ENCODE measurements at places on chromosomes 7 and 10.

DNA sequence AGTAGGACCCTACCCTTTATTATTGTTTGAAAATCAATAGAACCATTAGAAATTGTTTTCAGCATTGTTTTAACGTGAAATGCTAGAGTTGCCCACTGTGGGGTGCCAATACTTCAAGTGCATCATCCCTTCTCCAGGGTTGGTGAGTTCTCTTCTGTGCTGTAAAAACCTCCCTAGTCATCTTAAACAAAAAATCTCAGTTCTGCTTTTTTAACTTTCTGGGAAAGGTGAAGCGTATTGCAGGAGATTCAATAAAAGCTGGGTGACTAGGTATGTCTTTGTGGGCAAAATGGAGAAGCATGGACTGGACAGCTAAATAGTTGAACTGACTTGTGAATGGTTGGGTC, 699.1 kb downstream of the SUGCT start:
- peak; percentile 10 for DNase-seq

- no peak for DNase-seq
Measured at GRCh38 chr7:88363249-88363648, 56.6 kb upstream of the STEAP4 start.

DNA sequence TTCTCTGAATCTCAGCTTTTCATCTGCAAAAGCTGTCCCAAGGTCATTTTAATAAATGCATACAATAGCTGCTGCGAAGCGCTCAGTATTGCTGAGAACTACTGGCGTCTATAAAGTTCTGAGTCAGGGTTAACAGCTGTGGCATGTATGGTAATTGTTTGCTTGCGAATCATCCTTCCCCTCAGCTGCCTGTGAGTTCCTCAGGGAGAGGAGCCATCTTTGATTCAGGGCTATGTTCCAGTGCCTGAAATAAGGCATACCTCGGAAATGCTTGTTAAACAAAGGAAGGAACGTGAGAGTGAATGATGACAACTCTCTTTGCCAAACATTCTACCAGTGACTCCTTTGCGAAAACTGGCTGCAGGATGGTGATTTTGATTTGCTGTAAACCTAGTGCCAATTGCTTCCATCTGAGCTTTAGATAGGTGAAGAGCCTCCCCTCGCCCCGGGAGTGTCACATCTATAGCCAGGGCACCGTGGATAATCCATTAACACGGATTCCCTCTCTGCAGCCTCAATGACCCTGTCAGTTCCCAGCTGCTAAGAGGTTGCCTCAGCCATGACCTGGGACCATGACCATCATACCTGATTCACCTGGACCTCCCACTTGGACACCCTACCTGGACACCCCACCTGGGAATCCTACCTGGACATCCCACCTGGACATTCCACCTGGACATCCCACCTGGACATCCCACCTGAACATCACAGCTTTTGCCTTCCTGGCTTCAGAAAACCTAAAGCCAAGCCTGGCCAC, 39.6 kb downstream of the GPRIN2 start:
- DNase-seq, result peak; percentile 18

- no peak for DNase-seq
Measured at GRCh38 chr10:132232023-132232951, 45.5 kb downstream of the DPYSL4 start.

- DNase-seq, result no peak
Measured at GRCh38 chr10:45581582-45582385, 90.8 kb downstream of the ZFAND4 start.

- no peak for DNase-seq
Measured at GRCh38 chr7:2096692-2097387, 135.9 kb downstream of the MAD1L1 start.

DNA sequence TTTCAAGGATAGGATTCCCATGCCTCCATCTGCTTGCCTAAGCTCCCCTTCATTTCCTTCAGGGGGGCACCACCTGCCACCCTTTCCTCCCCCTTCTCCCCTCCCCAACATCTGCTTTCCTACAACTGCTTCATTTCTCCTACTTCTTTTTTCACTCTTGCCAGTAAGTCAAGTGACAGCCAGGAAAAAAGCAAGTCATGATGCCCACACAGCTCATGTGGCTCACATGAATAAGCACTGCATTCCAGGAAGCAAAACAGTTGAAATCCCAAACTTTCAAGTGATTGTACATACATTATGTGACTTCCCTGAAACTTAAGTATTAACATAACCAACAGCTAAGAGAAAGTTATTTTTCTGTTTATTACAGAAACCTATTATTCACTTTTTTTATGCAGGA, 78.6 kb downstream of the TNS3 start:
- no peak for DNase-seq

- no peak for DNase-seq
Measured at GRCh38 chr10:23884670-23885069, 324.3 kb upstream of the KIAA1217 start.

GRCh38 chr10:62021128-62021665, 119.7 kb downstream of the ARID5B start:
- no peak for DNase-seq

GRCh38 chr7:20541608-20542349, 73.7 kb upstream of the ABCB5 start:
- no peak for DNase-seq

DNA sequence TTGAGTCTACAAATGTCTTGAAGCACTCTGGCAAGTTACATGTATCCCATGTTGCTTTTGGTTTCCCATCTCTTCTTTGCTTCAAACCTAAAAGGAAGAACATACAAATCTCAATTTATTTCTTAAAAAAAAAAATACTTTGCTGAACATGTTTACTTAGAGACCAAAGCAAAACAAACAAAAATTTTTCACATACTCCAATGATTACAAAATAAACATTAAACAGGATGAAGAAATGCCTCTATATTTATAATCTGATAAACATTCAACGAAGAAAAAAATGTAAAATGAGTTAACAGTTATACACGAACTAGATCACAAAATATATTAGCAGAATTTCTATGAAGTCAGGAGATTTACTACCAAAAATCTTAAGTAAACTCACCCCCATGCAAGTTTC, 31.3 kb downstream of the FAM204A start:
- no peak for DNase-seq

DNA sequence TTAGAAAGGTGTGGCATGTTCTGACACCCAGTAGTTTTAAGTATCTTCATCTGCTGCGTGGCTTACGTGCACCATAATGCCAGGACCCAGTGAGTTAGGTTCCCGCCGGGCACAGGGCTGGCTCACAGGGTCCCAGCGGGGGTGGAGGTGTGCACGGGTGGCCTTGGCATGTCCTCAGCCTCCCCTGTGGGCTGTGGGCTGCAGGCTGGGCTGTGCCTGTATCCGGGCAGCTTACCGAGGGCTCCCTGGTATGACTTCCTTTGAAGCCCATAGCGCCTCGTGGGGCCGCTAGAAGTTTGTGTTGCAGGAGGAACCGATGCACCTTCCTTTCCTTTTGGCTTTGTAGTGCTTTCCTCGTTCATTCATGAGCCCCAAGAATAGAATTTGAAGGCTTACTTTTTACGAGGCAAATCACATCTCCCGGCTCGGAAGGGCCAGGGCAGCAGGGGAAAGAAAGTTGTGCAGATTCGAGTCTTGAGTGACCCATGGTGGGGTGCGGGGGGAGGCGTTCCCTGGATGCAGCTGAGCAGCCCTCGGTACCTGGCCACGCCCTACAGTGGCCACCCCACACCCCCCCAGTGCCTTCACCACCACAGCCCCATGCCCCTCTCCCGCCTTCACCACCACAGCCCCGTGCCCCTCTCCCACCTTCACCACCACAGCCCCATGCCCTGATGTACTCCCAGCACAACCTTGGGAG, 113.2 kb downstream of the WDR37 start:
- no peak for DNase-seq

DNA sequence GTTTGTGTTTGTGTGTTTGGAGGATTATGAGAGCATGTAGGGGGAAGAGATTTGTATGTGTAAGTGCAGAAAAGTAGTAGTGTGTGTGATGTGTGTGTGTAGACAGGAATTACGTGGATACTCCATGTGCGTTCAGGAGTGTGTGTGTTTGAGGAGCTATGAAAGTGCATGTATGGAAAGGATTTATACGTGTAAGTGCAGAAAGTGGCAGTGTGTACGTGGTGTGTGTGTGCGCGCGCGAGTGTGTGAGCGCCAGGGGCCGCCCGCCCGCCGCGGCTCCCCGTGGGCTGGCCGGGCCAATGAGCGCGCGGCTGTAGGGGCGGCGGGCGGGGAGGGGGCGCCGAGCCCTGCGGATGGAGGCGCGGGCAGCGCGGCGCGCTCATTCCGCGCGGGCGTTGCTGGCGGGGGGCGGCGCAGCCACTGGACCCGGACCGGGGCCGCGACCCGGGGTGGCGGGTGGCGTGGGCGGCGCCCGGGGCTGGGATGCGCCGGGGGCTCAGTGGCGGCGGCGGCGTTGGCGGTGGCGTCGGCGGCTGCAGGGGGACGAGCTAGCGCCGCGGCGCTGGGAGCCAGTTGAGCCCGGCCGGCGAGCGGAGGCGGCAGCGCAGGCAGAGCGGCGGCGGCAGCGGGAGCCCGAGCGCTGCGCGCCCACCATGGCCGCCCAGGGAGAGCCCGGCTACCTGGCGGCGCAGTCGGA, at the start of gene BICC1:
Gene BICC1 (plus strand): TSS at position 382 of the 697 bp plus-strand sequence. CDS start 272 bp downstream, at position 654.
- peak; percentile 5 for DNase-seq

- no peak for DNase-seq
Measured at GRCh38 chr7:151231080-151231479, 1.2 kb upstream of the CHPF2 start.

DNA sequence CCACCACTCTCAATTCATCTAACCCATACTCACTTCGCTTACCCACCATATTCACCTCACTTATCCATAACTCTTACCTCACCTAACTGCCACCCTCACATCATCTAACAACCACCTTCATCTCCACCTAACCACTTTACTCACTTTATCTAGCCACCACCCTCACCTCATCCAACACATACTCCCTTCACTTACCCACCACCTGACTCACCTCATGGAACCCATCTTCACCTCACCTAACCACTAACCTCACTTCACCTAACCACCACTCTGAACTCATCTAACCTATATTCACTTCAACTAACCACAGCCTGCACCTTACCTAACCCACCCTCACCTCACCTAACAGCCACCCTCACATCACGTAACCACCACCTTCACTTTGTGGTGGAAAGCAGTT, 84.2 kb downstream of the VIPR2 start:
- no peak for DNase-seq

GRCh38 chr7:130141884-130142653, 63.1 kb downstream of the TMEM209 start:
- no peak for DNase-seq

DNA sequence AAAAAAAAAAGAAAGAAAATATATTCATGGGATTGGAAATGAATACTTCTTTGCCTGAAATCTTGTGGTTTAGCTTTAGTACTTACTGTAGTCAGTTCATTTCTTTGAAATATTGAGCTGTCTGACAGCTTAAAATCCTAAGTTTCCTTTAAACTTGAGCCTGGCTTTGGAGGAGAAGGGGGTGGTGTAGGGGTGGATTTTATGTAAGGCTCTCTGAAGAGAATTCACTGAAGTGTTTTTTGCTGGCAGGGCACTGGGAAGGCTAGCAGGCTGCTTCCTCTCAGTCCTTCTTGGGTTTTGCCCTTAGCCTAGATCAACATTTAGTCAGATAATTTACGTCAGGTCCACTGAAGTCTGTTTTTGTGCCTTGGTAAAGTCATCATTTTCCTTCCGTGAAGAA, 516.5 kb downstream of the AUTS2 start:
- no peak for DNase-seq

GRCh38 chr10:86064219-86064618, 302.4 kb downstream of the GRID1 start:
- DNase-seq, result no peak

DNA sequence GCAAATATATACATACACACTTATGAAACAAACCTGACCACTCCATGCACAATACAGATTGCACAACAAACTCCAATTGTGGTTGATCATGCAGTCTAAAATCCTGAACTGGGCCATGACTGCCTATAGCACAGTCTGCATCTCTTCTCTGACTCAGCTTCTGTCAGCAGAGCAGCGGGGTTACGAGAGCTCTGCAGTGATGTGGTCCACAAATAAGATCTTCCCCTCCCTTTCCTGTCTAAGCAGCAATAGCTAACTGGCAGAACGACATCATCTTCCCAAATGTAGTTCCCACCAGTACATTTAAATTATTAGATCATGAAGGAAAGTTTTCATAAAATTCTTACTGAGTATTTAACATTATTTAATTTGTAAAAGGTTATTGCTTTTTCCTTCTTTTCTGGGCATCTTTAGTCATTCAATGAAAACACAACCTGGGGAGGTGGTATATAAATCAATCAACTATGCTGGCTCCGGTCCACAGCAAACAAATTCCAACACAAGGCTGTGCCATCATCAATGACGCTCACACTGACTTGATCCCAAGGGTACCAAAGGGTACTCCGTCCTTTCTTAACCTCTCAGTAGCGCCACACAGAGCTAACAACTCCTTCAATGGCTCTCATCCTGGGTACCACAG, 17.1 kb downstream of the ARHGAP21 start:
- peak; percentile 30 for DNase-seq

DNA sequence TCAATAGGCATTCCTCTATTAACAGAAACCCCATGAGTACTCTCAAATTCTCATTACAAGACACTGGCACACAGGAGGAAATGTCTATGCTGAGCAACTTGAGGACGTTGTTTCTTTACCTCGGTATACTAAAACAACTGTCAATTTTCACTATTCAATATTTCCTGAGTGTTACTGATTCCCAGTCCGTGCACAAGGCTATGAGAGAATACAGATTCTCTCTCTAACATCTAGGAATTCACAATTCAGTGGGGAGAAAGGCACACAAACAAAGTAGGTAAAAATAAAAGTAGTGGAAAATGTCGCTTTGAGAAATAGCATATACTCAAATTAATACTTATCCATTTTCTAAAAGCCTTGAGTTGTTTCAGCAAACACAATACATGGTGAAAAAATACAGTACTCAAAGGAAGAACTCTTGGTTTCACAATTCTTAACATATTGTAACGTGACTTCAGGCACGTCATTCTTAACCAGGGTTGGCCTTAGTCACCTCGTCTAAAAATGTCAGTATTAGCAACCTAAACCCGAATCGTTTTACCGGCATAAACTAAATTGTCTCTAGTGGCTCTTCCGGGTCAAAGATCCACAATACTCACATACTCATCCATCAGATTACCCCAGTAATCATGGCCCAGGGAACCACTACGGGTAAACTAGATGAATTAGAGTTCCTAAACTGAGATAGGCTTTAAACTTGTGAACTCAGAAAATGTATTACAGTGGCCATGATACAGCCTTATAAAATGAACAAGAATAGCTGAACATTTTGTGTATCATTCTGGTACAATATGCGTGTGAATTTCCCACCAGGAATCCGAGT, 1.5 kb downstream of the IPMK start:
- DNase-seq, result no peak

- DNase-seq, result no peak
Measured at GRCh38 chr7:30310674-30311362, 26.4 kb downstream of the ZNRF2 start.

- no peak for DNase-seq
Measured at GRCh38 chr10:24790599-24790998, 66.9 kb upstream of the ARHGAP21 start.

- DNase-seq, result no peak
Measured at GRCh38 chr7:116180302-116180701, 30.0 kb upstream of the TES start.

DNA sequence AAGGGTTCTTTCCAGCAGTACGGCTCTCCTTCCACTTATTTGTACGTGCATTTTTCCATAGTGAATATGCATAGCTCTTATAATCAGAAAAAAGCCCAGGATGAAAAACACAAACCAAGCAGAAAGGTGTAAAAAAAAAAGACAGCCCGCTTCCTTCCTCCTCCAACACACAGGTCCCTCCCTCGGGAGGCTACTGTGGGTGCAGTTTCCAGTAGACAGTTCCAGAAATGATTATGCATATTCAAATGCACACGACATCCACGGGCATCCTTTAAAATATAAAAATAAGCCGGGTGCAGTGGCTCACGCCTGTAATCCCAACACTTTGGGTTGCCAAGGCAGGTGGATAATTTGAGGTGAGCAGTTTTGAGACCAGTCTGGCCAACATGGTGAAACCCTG, 59.9 kb downstream of the TNRC18 start:
- no peak for DNase-seq

Data from NCI-H1694 treated with DMSO at 0.1 percent for 48 hours (cell line).